BJ (cell line): ENCODE measurements at places on chromosomes 2 and 18.

- DNase-seq = peak; percentile 99
Observed at GRCh38 chr2:217695033-217695520, 307.7 kb downstream of the TNS1 start.

DNA sequence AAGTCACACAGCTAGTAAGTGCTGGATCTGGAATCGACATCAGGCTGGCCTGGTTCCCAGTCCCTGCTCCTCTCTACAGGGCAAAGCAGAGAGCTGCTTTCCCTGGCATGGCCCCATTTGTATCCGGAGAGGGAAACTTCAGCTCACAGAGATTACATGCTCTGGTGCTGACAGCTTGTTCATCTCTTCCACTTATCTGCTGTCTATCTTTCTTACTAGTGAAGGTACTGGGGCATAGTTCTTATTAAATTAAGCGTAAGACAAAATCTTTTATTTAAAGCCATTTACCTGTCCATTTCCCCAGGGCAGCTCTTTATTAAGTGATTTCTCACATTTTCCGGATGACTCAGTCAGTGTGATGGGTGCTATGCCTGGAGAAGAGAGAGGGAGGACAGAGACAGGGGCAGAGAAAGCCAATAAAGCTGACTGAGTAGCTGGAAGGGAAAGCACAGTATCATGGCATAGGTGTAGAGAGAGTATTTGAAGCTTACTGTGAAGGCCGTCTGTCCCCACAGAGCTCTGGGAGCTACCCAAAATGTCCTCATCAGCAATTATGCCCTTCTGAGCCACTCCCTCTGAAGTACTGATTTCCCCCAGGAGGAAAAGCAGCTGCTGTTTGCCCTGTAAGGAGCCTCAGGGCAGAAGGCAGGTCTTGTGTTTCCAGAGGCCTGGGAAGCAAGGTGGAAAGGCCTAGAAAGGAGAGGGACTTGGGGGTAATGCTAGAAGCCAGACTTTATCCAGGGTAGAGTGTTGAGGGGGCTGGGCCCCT lies 44.1 kb upstream of the EPAS1 start:
- no peak for DNase-seq

DNA sequence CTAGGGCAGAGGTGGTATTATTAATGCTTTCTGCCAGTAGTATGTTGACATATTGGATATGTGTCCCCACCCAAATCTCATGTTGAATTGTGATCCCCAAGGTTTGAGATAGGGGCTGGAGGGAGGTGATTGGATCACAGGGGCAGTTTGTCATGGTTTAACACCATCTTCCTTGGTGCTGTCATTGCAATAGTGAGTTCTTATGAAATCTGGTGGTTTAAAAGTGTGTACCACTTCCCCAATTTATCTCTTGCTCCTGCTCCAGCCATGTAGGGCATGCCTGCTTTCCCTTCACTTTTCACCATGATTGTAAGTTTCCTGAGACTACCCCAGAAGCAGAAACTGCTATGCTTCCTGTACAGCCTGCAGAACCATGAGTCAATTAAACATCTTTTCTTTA lies 47.1 kb upstream of the THSD7B start:
- DNase-seq = no peak

DNA sequence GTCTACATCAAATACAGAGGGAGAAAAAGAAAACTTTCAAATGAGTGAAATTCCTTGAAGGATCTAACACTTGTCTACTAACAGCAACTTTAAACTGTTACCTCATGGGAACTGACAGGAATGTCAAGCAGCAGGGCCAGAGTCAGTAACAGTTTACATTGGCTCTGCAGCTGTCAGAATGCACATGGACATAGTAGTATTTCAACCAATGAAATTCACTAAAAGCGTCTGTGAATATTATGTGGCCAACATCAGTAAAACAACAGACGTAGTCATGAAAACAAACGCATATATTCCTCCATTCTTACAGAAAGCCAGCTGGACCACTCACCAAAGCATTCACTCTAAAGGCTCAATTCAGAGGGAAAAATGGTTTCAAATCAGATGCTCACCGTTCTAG lies 79.3 kb upstream of the RNU4ATAC start:
- DNase-seq = no peak

- DNase-seq = no peak
Observed at GRCh38 chr2:218839888-218840287, 8.3 kb upstream of the PRKAG3 start.

- DNase-seq = no peak
Observed at GRCh38 chr2:233061591-233062450, 1.7 kb downstream of the INPP5D start.

DNA sequence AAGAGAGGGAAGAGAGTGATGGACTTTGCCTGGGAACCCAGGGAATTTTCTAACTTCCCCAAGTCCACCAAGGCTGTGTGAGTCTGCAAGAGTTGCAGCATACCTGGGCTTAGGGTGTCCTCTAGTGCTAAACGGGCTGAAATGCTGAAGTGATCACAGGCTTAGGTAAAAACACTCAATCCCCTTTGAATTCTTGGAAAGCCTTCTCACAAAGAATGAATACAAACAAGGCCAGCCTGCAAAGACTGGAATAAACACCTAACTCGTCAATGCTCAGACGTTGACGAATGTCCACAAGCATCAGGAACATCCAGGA lies 30.0 kb upstream of the BMP10 start:
- no peak for DNase-seq

DNA sequence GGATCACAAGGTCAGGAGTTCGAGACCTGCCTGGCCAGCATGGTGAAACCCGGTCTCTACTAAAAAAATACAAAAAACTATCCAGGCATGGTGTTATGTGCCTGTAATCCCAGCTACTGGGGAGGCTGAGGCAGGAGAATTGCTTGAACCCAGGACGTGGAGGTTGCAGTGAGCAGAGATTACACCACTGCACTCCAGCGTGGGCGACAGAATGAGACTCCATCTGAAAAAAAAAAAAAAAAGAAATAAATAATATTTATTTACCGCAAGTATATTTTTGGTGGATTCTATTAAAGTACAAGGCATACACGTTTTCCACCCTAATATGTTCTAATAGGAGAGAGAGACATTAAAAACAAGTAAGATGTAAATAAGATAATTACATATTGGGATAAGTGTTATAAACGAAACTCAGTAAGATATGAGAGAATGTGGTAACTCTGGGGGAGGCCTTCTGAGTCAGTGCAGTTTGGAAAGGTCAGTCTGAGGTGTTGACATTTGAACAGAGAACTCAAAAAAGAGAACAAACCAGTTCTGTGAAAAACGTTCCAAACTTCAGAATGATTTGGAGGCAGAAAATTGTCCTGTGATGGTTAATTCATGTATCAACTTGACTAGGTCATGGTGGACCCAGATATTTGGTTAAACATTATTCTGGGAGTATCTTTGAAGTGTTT lies 8.8 kb upstream of the POLI start:
- DNase-seq = no peak

DNA sequence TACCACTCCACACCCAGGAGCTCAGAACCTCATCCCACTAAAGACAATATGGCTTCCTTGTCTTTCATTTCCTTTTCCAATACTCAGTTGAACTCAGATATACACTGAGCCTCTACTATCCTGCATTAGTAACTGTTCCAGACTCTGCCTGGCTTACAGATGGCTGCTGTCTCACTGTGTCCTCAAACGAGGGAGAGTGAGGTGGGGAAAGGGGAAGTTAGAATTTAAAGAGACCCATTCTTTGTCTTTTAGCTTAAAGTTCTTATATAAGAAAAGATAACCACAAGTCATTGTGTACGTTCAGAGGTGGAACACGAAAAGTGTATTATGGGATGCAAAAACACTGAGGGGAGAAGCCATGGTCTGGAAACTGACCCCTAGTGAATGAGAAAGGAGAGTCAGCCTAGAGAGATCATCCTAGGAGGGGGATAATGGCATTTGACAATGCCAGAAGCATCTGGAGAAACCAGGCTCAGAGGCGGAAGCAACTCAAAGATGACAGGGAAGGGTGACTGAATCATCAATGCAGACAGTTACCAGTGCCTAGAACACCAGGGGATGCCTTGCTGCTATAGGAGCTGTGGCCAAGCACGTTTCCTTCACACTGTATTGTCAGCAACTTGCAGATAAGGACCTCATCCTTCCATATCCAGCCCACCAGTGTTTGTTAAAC lies 170.7 kb downstream of the CYRIA start:
- DNase-seq = no peak

GRCh38 chr2:181780047-181780651 lies 99.8 kb upstream of the NEUROD1 start:
- DNase-seq = no peak

DNA sequence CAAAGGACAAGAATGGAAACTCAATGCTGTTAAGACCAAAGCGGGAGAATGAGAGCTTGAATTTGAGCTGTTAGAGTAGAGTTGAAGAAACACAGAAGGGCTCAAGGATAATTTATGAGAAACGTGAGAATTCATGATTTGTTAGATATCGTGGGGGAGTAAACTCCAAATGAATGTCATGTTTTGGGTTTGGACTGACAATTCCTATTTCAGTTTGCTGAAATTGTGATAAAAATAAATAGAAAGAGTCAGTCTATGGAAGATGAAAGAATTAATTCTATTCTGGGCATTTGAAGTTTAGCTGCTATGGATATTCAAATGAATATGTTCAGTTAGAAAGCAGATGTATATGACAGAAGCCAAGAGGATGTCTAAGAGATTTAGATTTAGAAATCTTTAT lies 723.4 kb upstream of the PIK3C3 start:
- no peak for DNase-seq

DNA sequence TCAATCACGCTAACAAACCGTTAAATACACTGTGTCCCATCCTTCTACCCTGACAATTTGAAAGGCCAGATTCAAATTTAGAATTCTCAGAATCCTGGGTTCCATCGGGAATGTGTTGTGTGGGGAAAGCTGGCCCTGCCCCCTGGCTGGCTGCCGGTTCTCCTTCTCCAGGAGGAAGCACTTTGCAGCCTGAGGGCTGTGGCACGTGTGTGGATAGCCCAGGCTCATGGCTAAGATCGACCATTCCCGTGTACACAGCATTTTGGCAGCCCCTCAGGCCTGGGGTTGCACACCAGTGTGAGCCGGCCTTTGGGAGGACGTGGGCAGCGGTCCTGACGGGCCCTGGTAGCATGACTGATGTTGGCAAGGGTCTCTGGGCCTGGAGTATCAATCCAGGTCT lies 51.0 kb upstream of the ROCK2 start:
- no peak for DNase-seq

DNA sequence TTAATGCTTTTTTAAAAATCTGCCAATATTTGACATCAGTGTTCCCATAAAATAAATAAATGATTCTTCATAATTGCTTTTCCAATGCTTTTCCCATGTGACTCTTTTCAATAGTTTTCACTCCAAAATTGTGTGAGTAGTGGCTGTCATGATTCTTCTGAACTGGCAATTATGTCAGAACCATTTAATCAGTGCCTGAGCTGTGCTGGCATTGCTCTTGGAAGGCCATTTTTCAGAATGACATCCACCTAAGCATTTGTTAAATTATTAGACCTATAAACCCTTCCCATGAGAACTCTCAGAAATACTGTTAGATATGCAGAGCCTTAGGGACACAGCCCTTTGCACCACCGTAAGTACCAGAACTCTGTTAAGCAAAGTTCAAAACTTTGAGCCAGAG lies 334.9 kb upstream of the RAB12 start:
- DNase-seq = no peak

DNA sequence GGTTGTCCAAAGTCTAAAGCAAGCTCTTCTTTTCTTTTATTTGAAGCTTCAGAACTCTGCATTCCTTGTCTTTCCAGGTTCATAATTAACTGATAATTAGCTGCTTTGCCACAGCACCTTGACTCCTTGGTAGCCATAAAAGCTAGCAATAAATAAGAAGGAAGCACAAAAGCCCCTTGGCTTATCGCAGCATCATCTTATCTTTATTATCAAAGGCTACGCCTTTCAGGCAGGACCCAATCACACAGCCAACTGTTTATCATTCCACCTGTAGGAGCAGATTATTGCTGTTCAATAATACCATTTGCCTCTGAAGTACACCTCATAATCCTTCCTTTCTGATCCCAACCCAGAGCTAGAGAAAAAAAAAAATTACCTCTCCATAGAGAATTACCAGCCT lies 489.2 kb downstream of the SATB2 start:
- DNase-seq = no peak

GRCh38 chr2:228875152-228875900 lies 395.8 kb downstream of the PID1 start:
- peak; percentile 65 for DNase-seq
